Kidney (tissue), 22 donors: ENCODE measurements at places on chromosomes 7 and 10. TPM values are rescaled to one million over a fixed set of nuclear protein-coding genes. Genes with fewer than 3 reads are reported as not detected.

Gene ABCC2
- polyA plus RNA-seq: 15.4 TPM

Gene PLCE1
- 5.9 TPM for polyA plus RNA-seq

Gene COL26A1
- polyA plus RNA-seq: 3.5 TPM

Gene IQUB
- polyA plus RNA-seq: 1.8 TPM

Gene TEX36
- not detected for polyA plus RNA-seq

Gene A1CF
- polyA plus RNA-seq: 3.8 TPM

Gene ACTR3C
- 15.8 TPM for polyA plus RNA-seq

Gene CLDN15
- polyA plus RNA-seq: 13.3 TPM

Gene CALCR
- polyA plus RNA-seq: 0.97 TPM

Gene AKR1C1
- polyA plus RNA-seq: 81.3 TPM

Gene EVX1
- 0.62 TPM for polyA plus RNA-seq

DNA sequence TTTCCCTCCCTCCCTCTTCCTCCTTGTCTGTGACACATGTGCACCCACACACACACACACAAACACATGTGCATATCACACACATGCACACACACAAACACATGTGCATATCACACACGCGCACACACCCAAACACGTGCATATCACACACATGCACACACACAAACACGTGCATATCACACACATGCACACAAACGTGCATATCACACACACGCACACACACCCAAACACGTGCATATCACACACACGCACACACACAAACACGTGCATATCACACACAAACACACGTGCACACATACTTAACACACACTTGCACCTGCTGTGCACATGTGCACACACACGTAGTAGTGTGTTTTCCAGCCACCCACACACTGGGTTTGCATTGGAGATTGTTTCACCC is 29.4 kb upstream of the KNDC1 start:
- DNase-seq: no peak

DNA sequence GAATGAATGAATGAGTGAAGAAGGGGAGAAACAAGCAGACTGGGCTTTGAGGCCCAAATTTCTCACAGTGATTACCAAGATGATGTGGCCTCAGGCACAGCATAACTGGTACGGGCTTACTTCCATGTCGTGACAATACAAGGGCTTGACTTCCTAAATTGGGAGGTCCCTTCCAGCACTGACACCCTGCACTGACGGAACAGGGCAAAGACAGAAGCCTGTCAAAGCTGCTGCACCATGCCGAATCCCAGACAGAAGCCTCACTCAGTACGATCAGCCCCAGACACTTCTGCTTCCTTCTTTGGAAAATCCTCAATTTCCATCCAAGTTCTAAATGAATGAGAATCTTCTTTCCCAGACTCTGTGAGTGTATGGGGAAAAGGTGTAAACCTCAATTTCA is 51.9 kb downstream of the GNA12 start:
- no peak for DNase-seq

GRCh38 chr10:86661161-86662025 is 6.9 kb upstream of the LDB3 start:
- DNase-seq: no peak

GRCh38 chr7:25310896-25311295 is 82.6 kb upstream of the NPVF start:
- DNase-seq: no peak

- no peak for DNase-seq
These were observed 295.6 kb downstream of the CCDC3 start for GRCh38 chr10:12705943-12706342.

GRCh38 chr10:62632071-62632809 is 172.3 kb upstream of the ADO start:
- DNase-seq: peak; percentile 37

GRCh38 chr7:130896898-130897514 is 163.0 kb upstream of the KLF14 start:
- DNase-seq: peak; percentile 83

DNA sequence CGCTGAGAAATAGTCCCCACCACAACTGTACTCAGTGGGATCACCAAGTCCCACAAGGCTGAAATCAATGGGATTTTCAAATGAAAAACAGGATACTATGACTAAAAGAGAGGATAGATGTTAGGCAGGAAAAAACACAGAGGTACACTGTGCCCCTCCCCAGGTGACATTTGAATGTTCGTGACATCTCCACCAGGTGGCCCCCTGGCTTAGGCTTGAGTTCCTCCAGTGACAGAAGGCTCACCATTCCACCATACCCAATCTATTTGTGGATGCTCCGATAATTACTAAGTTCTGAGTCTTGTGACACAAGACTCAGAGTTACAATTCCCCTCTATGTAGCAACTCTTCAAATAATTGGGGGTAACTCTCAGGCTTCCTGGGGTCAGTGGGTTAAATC is 77.5 kb upstream of the KCNMA1 start:
- no peak for DNase-seq

- no peak for DNase-seq
These were observed 201.8 kb upstream of the PPP2R2D start for GRCh38 chr10:131698986-131699385.

GRCh38 chr10:70055550-70055949 is 2.9 kb downstream of the MACROH2A2 start:
- no peak for DNase-seq

- no peak for DNase-seq
These were observed 290.5 kb downstream of the USP6NL start for GRCh38 chr10:11320809-11321520.

DNA sequence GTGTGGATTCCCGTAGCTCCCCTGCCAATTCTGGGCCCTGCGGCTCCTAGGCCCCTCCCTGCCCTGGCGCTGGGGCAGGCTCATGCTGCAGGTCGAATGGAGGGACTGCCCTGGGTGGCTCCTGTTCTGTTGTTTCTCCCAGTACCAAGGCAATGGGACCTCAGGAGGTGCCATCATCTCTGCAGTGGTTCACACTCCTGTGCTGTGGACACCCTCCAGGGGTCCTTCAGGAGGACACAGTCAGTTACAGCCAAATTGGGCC is 138.3 kb downstream of the ZMIZ1 start:
- no peak for DNase-seq

GRCh38 chr10:25907261-25907660 is 26.8 kb upstream of the MYO3A start:
- DNase-seq: no peak

- DNase-seq: no peak
These were observed 87.2 kb downstream of the TCF7L2 start for GRCh38 chr10:113037218-113037617.

- no peak for DNase-seq
These were observed 171.3 kb downstream of the RNLS start for GRCh38 chr10:88411772-88412349.

GRCh38 chr7:84291756-84292155 is 97.2 kb upstream of the SEMA3A start:
- DNase-seq: peak; percentile 37

GRCh38 chr7:154638286-154638685 is 364.6 kb downstream of the PAXIP1 start:
- DNase-seq: no peak

DNA sequence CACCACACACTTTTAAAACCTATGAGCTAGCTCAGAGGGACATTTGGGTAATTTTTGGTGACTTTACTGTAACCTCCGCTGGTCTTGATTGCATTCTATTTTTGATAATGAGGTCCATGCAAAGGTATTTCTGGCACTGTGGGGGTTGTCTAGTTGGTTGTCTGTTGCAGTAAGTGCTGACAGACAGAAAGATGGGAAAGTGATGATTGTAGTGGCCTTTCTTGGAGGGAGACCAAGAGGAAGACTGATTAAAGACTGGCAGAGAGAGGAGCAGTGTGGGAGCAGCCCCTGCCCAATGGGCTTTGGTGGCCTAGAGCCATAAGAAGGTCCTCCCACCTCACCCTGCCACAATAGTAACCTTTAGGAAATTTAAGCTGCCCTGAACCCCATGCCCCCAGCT is 173.4 kb upstream of the CTBP2 start:
- no peak for DNase-seq

GRCh38 chr10:70728328-70728727 is 56.0 kb downstream of the ADAMTS14 start:
- no peak for DNase-seq

GRCh38 chr7:99437946-99438572 is 539 bp downstream of the PTCD1 start:
- DNase-seq: no peak

GRCh38 chr7:106166651-106167342 is 54.7 kb upstream of the SYPL1 start:
- DNase-seq: peak; percentile 55

DNA sequence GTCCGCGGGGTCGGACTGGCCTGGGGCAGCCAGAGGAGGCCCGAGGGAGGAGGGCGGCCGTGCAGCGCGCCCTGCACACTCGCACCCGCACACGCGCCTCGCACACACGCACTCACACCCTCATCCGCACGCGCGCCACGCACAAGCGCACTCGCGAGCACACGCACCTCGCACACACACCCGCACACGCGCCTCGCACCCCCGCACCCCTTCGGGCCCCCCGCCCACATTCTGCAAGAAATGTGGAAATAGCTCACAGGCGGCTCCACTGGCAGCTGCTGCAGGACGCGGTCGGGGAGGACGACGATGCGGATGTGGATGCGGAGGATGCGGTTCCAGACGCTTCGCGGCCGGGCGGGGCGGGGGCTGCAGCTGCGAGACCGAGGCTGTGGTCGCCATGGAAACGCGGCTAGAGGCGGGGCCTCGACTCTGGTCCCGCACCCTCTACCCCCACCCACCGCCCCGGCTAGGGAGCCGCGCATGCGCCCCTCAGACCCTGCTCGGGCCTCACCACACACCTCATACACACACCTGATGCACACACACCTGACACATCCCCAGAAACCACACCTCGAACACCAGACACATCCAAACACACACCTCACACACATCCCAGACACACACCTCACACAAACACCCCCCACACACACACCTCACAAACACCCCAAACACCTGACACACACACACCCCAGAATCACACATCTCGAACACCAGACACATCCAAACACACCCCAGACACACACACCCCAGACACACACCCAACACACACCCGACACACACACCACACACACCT is at the start of gene CALY:
CALY (minus strand) TSS at position 320 of the 793 bp plus-strand sequence. CDS start 7,907 bp downstream, outside the sequence.
- DNase-seq: no peak
